ENCODE measurements at places on chromosomes 11 and 22.

DNA sequence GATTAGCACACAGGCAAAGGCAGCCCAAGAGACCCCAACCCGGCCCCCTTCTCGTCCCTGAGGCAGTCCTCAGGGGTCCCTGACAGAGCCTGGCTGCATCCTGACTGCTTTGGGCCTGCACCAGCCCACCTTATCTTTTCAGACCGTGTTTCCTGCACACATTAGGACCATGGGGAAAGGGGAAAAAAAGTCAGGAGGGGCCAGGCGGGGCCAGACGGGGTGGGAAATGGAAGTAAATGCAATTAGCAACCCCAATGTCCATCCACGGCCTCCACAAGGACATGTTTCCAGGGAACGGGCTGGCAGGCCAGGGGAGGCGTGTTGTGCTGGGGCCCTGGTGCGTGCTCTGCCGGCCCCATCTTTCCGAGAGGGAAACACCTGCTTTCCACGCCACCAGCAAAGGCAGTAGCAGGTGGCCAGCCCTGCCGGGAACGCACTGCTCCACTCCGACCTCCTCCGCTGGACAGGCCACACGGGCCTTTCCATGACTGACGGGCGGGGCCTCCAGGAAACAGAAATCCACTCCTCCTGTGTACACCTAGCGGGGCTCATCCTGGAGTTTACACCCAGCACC is 7.4 kb downstream of the EHD1 start:
- no peak for DNase-seq

DNA sequence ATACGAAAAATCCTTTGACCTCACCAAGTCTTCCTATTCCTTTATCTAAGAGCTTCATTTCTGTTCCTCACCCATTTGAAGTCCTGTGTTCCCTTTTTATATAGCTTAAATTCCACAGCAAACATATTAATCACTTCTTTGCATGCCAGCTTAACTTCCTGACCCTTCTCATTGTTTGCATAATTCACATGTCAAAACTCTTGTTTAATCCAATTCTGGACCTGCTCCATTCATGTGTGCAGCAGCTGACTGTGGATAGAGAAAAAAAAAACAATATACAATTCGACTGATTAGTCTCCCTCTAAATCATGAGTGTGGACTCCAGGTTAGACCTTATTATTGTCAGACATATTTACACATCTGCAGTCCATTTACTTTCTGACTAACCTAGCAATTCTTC is 991.2 kb upstream of the TENM4 start:
- DNase-seq, result no peak

DNA sequence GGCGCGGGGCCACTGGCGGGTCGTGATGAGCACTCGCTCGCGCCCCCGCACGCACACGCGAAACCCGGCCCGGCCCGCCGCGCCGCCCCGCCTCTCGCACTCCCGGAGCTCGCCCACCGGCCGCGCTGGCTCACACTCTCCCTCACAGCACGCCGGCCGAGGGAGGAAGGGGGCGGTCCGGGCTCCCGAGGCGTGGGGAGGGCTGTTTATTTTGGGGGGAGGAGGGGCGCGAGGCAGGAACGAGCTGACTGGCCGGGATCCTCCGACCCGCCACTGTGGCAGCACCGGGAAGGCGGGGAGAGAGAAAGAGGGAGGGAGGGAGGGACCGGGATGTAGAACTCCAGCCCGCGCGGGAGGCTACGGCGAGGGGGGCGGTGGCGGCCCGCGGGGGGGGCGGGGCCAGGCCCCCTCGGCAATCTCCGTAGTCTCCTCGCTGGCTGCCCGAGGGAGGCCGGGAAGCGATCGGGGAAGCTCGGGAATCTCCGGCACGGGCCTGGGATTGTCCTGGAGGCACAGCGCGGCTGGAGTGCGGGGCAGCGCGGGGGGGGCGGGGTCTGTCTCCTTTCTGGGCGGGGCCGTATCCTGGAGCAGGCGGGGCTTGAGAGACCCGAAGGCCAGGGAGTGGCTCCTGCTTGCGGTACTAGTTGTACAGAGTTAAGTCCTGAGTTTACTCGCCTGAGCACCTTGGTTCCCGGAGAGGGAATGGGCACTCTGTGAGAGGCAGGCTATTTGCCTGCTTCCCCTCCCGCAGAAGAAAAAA is at the start of gene RBFOX2:
Gene RBFOX2 (minus strand): TSS at position 179 of the 760 bp plus-strand sequence. CDS start 399 bp downstream, outside the sequence.
- DNase-seq, result peak; percentile 76

GRCh38 chr11:34890812-34891211 is 25.4 kb downstream of the APIP start:
- DNase-seq, result no peak

GRCh38 chr22:30948930-30949342 is 19.6 kb downstream of the MORC2 start:
- no peak for DNase-seq

DNA sequence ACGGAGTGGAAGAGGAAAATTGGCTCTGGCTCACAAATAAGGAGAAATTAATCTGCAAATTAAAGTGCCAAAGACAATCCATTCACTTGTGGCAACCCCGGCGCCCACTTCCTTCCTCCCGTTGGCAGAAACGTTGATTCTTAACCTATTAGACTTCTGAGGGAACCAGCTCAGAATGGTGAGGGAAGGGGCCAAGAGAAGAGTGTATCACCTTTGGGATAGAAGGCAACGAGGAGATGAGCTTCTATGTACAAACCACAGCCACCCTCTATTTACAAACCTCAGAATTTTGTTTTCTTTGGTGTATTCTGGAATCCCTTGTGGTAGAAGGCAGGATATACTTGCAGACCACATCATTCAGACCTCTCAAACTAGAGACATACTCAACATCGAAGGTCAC is 1.1 kb downstream of the MB start:
- no peak for DNase-seq

DNA sequence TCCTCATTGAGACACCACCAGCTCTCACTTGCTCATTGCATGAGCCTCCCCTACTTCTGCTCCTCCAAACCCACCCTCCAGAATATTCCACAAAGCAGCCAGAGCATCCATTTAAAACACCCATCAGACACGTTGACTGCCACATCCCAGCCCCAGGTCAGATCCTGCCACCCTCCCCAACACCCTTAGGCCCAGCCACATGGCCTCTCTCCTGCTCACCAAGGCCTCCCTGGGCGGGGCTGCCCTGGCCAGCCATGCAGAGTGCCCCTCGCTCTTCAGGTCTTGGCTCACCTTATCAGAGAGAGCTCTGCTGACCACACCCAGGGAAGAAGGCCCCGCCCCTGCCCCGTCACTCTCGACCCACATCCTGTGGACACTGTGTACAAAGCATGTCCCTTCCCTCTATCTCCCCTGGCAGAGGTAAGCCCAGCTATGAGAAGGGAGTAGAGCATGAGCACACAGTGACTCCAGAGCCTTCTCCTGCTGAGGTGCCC is 106.8 kb downstream of the MICAL3 start:
- DNase-seq, result no peak

- DNase-seq, result no peak
Measured at GRCh38 chr22:20241579-20242392, 26.3 kb downstream of the RTN4R start.

GRCh38 chr11:57459164-57460021 is 935 bp upstream of the RTN4RL2 start:
- DNase-seq, result no peak

- no peak for DNase-seq
Measured at GRCh38 chr11:1326435-1327063, 17.1 kb upstream of the TOLLIP start.

DNA sequence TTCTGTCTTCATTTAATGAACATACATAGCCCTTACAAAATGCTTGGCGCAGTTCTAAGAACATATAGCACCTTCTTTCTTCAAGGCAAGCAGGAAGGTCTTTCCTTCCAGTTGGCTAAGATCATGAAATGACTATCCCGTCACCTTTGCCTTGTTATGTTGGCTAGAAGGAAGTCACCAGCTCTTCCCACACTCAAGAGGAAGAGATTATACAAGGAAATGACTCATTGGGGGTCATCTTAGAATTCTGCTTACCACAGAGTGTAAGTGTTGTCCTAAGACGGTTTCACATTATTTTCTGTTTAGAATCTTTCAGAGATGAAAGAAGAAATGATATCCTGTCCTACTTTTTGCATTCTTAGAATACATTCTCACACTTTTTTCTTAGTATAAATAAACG is 808.0 kb upstream of the LUZP2 start:
- DNase-seq, result no peak

DNA sequence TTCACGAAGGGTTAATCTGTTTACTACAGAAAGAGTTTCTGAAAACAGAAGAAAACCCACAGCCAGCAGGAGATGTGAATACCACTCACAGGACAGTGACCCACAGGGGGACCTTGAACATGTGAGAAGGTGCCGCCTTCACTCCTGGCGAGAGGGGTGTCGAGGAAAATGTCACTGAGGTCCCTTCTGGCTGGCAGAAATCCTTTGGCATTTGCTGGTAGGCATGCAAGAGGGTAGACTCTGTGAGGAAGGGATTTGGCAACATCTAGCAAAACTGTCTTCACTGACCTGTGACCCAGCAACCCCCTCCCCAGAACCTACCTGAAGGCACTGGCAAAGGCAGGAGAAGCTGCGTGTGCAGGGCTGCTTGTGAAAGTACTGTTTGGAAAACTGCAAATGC is 8.6 kb downstream of the KCNQ1 start:
- DNase-seq, result no peak

DNA sequence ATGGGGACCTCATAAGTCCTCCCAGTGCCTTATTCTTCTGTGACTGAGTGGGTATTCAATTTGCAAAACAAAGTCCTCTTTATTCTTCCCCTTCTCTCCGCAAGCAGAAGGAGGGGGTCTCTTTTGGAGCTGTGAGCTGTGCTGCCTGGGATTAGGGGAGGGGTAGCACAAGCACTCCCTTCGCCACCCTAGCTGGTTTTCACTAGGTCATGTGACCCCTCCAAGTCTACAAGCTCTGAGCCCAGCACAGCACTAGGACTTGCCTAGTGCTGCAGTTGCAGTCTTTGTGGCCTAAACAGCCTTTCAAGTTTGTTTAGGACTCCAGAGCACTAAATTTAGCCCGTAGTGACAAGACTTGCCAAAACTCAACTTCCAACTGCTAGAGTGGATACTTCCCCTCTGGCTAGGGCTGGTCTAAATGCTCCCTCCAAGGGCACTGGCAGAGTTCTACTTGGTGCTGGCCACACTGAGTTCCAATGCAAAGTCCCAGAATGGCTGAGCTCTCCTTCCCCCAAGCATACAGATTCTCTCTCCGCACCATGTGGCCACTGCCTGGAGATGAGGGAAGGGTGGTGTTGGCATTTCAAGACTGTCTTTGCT is 25.4 kb downstream of the TAF1D start:
- DNase-seq, result no peak

DNA sequence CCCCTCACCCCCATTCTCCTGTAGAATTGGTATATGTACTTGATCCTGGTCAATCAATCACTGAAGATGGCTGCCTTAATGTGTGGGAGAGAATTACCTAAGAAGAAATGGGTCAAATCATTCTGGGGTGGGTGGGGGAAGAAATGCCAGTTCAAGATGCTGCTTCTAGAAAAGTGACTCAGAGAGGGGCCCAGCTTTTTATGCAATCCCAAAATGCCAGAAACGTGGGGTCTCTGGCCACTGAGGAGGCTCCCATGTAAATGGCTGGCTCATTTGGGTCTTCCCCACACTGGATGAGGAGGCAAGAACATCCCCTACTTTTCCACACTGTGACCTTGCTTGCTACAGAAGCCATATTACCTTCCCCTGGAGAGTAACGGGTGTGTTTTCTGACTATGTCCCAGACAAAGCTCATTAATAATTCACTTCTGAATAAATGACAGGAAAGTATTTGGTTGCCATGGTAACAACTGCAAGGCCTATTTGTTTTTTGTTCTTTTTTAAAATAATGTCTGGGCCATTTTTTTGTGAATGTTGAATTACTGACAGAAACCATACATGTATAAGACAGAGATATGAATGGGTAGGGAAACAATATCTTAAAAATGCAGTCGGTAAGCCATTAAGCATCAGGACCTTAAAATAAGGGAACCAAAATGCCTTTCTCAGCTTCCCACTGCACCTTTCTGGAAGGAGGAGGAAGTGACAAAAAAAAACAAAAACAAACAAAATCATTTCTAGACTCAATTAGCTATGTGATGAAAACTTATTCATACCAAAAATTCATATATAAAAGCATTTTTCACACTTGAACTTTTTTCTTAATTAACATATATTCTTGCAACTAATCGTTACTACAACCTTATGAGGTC is 32.0 kb downstream of the SLC1A2 start:
- no peak for DNase-seq

- DNase-seq, result no peak
Measured at GRCh38 chr11:24661331-24661730, 164.5 kb downstream of the LUZP2 start.

DNA sequence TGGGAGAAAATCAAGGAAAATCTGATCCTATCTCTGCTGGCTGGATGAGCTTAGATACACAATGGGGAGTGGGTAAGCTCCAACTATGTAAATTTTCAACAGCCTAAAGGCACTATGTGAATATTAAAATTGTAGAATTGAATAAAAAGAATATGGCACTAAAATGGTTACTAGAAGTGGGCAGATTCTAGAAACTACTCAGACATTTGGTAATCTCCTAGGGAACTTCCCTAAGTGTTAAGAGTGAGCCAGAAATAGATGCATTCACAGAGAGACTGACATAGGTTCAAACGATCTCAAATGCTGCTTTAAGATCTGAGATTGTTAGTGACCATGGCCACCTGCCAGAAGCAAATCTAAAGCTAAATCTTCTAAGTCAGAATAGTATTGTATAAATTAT is 4.3 kb upstream of the OR52E1 start:
- no peak for DNase-seq

DNA sequence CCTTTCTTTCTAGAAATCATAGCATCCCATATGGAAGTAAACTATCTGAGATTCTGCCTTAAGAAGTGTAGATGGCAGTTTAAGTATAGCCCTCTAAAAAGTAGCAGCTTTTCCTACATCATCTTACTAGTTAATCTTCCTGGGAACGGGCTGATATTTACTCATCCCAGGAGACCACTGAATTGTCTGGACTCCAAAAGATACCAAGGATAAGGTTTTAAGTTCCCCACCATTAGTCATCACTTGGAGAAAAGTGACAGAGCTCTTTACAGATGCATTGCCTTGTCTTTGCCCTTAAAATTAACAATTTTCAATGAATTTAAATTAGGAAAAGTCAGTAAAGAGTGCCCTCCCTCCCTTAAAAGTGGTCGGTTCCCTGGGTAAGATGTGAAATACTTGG is 129.5 kb downstream of the MAML2 start:
- no peak for DNase-seq

DNA sequence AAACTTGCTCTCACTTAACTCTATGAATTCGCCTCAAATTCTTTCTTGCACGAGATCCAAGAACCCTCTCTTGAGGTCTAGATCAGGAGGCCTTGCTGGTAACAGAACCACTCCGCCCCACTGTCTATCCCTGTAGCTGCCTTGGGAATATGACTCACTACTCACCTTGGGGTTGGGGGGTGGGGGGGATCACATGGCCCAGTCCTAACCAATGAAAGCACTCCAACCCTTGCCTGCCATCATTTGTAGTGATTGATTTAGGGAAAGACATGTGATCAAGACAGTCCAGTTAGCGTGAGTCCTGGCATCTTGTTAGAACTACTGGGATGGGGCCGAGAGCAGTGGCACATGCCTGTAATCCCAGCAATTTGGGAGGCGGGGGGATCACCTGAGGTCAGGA is 4.8 kb upstream of the MRTFA start:
- DNase-seq, result no peak

- no peak for DNase-seq
Measured at GRCh38 chr11:86177302-86177701, 67.3 kb upstream of the EED start.

- DNase-seq, result no peak
Measured at GRCh38 chr22:28299309-28299708, 380.3 kb upstream of the PITPNB start.

All from iPS DF 6.9 (cell line).